Adipose tissue (tissue), 3 donors: ENCODE measurements at places on chromosomes 1 and 21. TPM values are rescaled to one million over a fixed set of nuclear protein-coding genes. Genes with fewer than 3 reads are reported as not detected.

SPOCD1 gene
- 6.8 TPM for polyA plus RNA-seq

TSTD1 gene
- 33.7 TPM for polyA plus RNA-seq

DPYD gene
- 4.2 TPM for polyA plus RNA-seq

ZNF670 gene
- polyA plus RNA-seq, result 3.4 TPM

GREM2 gene
- polyA plus RNA-seq, result 0.58 TPM

ACTL8 gene
- not detected for polyA plus RNA-seq

ZNF683 gene
- polyA plus RNA-seq, result not detected

NTNG1 gene
- 0.43 TPM for polyA plus RNA-seq

PADI4 gene
- 2.4 TPM for polyA plus RNA-seq
